ENCODE measurements at places on chromosomes 1 and 21. TPM values are rescaled to one million over a fixed set of nuclear protein-coding genes. Genes with fewer than 3 reads are reported as not detected.

The ADAM30 gene
- polyA plus RNA-seq, result not detected

- DNase-seq, result no peak
These were observed 16.7 kb upstream of the PDE9A start for GRCh38 chr21:42636520-42637266.

GRCh38 chr1:44554706-44555105 lies 119.6 kb downstream of the TMEM53 start:
- no peak for DNase-seq

DNA sequence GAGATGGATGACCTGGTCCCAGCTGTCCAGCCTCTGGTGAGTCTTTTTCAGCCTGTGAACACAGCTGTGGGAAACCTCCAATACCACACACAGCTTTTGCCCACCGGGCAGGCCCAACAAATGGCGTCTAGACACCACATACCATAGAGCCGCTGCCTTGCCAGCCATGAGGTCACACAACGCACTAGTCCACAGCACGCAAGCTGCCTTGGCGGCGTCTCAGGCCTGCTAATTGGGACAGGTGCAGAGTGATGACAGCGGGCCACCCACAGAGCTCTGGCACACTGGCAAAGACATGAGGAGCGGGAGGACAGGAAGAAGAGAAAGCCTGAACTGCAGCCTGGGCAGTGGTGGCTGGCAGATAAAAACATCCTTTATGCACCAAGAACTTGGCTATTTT lies 125.5 kb downstream of the ADAMTS1 start:
- DNase-seq, result no peak

GRCh38 chr1:114668784-114669561 lies 876 bp downstream of the DENND2C start:
- peak; percentile 9 for DNase-seq

The PDE9A gene
- polyA plus RNA-seq, result 0.28 TPM

DNA sequence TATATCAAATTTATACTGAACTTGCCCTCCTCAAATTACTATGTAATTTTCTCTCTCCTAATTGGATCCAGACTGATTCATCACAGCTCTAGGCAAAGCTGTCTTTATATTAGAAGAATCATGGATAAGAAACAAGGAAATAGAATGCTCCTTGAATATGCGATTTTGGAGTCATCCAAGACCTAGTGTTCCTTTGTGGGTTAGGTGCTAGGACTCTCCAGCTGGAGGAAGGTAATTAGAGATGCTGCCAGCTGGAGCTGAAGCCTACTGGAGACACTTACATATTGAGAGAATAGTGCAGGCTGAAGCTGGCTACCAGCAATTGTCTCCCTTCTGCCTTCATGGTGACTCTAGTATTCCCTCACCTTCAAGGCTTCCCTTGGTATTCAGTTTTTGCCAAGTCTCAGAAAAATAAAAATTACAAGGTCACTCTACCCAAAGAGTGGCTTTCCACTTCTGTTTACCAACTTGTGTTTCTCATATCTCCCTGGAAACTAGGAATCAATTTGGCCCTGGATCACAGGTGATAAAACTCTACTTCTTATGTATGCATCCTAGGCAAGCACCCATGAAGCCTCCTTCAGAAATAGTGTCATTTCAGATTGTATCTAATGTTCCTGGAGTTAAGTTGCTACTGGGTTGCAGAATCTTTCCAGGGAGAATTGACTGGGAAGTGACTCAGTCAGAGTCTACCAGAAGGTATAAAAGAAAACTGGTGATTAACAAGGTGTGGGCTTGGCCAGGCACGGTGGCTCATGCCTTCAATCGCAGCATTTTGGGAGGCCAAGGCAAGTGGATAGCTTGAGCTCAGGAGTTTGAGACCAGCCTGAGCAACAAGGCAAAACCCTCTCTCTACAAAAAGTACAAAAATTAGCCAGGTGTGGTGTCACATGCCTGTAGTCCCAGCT lies 24.4 kb upstream of the DOCK7 start:
- no peak for DNase-seq

DNA sequence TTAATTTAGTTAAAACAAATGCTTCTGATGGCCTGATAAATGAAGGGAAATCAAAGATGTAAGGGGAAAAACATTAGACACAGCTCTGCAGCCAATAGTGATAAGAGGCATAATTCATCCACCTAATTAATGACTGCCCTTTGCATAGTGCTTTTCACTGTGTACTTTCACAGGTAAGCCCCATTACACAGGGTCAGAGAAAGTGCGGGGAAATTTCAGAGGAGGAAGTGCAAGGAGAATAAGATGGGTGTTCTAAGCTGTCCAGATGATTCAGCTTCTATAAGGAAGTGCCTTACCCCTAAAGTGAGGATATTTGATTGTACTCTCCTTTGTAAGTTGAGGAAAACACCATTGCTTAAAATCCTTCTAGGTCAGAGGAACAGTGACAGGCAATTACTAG lies 88.0 kb downstream of the NR5A2 start:
- DNase-seq, result no peak

The RGL1 gene
- polyA plus RNA-seq, result 10.7 TPM

- DNase-seq, result no peak
These were observed 224.7 kb upstream of the KIAA0040 start for GRCh38 chr1:175417316-175417715.

- no peak for DNase-seq
These were observed 88.1 kb downstream of the TM2D1 start for GRCh38 chr1:61636814-61637213.

The ETV3L gene
- polyA plus RNA-seq, result not detected

DNA sequence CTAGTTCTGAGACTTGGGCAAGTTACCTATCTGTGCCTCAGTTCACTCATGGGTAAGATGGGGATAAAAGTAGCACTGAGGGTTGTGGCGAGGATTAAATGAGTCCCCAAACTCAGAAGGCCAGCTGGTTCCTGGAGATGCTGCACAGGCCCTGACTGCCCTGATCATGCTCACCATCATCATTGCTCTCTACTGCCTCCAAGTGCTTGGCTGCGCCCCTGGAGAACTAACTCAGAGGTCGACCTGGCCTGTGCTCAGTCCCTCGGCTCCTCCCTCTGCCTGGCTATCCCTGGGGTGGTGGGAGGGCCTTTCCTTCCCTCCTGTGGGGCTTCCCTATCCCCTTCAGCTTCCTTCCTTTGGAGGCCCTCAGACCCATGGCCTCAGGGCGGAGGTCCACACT lies 5.6 kb downstream of the SLC5A9 start:
- DNase-seq, result peak; percentile 19

DNA sequence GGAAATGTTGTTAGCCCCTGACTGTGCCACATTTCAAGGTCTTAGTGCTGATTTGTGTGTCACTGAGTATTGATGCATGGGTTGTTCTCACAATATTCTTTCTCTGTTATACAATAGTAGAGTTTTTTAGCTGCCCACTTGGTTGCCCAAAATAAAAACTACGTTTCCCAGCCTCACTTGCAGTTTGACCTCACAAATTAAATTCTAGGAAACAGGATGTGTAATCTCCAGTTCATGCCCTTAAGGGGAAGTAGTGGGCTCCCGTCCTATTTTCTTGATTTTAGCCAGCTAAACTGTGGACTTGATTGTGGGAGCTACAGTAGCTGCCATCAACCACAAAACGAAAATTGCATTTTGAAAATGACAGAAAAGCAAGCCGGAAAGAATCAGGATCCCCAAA lies 27.3 kb upstream of the LAMC1 start:
- peak; percentile 23 for DNase-seq

The BCAN gene
- 0.25 TPM for polyA plus RNA-seq

The WLS gene
- 69.0 TPM for polyA plus RNA-seq

The RGS18 gene
- polyA plus RNA-seq, result not detected

GRCh38 chr1:184881941-184882913 lies 92.1 kb downstream of the NIBAN1 start:
- DNase-seq, result no peak

DNA sequence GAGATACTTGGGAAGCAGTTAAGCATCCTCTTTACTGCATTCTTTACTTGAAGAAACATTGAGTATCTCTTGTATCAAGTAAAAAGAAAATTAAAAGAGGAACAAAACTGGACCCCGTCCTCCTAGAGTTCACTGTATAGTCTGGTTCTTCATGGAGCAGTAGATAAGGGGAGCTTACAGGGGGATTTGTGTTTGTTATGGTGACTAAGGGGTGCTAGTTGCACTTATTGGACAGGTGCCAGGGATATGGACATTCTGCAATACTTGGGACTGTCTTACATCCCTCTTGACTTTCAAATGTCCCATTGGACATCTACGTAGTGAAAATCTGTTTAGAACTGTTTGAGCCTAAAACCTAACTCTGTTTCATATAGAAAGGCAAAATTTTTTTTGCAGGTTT lies 67.2 kb downstream of the ALG14 start:
- DNase-seq, result no peak

DNA sequence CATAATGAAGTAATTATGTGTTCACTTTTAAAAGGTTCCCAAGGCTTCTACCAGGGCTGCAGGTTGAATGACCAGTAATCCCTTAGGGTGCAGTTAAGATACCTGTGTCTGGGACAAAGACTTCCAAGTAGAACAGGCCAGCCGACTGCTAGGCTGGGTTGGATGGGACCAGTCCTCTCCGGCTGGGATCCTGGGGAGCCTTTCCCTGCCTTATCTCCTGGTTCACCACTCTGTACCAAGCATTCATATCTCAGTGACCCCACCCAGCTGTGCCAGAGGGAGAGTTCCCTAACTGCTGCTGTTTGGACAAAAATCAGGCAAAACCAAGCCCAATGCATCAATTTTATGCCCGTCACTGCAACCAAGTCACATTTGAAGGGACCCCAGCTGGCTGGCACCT lies 116.2 kb upstream of the ATP1A1 start:
- no peak for DNase-seq

The SPOCD1 gene
- 10.7 TPM for polyA plus RNA-seq

The TCHH gene
- not detected for polyA plus RNA-seq

The RNU1-3 gene
- polyA plus RNA-seq, result not detected

The PIK3CD gene
- 6.0 TPM for polyA plus RNA-seq

DNA sequence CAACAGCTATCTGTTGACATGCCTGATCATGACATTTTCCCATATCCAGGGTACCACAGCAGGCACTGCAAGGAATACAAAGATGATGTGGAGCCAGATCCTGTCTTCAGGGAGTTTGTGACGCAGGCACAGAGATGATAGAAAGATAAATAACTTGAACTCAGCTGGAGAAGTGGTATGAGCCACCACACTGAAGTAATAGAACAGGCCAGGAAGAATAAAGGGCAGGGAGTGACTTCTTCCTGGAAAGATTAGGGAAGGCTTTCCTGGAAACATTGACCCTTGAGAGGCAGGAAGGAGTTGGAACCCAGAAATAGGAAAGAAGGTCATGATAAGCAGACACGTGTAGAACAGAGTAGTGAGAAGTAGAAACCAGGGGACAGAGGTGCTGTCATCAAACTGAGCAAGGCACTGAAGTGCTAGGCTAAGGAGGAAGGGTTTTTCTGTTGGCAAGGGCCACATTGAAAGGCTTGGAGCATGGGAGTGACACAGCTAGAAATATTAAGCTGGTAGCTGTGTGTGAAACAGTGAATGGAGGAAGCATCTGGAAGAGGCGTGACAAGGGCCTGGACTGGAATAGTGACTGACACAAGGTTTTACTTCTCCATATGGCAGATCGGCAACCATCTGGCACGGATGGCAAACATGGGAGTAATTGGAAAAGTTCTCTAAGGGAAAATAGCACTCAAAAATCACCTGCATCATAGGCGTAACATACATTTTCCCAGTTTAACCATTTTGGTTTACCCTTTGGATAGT lies 68.4 kb downstream of the AK5 start:
- DNase-seq, result no peak

DNA sequence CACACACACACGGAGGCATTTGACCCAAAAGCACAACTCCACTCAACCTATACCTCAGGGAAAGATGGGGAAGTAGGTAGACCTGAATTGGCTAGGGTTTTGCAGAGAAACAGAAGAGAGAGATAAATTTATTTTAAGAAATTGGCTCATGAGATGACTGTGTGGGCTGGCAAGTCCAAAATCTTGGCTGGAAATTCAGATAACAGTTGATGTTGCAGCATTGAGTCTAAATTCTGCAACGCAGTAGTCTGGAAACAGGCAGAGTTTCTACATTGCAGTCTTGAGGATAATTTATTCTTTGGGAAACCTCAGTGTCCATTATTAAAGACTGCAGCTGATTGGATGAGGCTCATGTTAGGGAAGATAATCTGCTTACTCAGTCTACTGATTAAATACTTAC lies 4.3 kb upstream of the LCE2B start:
- no peak for DNase-seq

GRCh38 chr1:57576756-57577155 lies 152.9 kb upstream of the DAB1 start:
- no peak for DNase-seq

GRCh38 chr1:174946031-174946430 lies 53.7 kb upstream of the CACYBP start:
- DNase-seq, result no peak

- no peak for DNase-seq
These were observed 183.6 kb downstream of the SEC16B start for GRCh38 chr1:177786176-177786745.

DNA sequence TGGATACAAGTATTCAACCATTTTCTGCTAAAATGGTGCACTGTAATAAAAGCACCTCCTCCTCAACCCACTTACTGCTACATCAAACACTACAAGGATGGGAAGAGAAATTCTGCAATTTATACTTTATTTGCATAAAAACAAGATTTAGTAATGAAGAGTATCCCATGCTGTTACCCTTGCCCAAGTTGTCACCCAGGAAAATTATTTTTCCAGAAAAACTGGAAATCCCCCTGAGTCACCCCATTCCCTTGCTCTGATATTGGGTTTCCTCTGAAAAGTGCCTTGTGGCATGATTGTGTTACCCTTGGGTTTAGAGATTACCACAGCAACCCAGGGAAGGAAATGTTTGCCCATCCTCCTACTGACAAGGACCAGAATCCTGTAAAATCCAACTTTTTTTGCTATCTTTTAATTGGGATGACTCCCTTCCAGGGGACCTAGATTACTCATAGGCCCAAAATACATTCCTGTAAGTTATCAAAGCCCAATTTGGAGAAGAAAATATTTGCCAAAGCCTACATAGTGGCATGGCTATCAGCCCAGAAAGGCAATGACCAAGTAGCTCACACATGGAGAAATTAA lies 16.5 kb upstream of the ZC3H11B start:
- no peak for DNase-seq

DNA sequence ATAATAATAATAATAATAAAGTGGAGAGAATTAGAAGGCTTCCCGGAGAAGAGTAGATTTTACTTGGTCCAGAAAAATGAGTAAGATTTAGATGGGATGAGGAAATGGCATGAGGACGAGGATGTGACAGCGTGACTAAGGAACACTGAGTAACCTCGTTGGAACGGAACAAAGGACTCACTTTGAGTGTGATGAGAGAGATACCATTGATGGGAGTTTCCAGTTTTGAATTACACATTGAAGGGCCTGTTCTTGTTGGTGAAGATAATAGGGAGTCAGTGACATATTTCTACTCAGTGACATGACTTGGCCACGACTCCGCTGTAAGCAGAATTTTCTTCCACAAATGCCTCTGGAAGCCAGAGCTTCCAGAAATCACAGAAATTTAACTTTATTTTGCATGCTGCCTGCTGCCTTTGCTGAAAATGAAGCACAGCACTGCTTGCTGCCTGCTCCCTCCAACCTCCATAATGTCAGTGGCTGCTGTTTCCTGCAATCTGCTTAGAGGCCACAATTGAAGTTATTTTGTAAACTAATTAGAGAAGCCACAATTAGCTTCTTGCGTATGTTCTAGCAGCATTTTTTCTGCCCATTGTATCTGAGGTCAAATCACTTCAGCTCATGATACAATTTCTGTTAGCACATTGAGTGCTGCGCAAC lies 33.7 kb upstream of the FBXO28 start:
- DNase-seq, result no peak

The CBR1 gene
- 125 TPM for polyA plus RNA-seq

GRCh38 chr1:7786795-7787194 lies 2.7 kb downstream of the PER3 start:
- no peak for DNase-seq

The RIMS3 gene
- 2.9 TPM for polyA plus RNA-seq

GRCh38 chr1:203696673-203697072 lies 68.3 kb upstream of the LAX1 start:
- DNase-seq, result no peak
